ENCODE measurements at places on chromosomes 5 and 9.

DNA sequence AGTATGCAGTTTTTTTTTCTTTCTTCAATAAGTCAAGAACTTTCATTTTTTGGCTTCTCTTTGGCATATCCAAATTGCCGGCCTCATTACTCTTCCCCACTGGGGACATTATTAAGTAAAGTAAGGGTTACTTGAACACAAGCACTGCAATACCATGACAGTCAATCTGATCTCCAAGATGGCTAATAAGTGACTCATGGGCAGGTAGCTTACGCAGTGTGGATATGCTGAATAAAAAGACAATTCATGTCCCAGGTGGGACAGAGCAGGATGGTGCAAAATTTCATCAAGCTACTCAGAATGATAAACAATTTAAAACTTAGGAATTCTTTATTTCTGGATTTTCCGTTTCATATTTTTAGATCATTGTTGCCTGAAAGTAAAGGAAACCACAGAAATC is 671.8 kb downstream of the ACTL7B start:
- DNase-seq = no peak

GRCh38 chr5:100584069-100584468 is 48.9 kb downstream of the FAM174A start:
- DNase-seq = no peak

DNA sequence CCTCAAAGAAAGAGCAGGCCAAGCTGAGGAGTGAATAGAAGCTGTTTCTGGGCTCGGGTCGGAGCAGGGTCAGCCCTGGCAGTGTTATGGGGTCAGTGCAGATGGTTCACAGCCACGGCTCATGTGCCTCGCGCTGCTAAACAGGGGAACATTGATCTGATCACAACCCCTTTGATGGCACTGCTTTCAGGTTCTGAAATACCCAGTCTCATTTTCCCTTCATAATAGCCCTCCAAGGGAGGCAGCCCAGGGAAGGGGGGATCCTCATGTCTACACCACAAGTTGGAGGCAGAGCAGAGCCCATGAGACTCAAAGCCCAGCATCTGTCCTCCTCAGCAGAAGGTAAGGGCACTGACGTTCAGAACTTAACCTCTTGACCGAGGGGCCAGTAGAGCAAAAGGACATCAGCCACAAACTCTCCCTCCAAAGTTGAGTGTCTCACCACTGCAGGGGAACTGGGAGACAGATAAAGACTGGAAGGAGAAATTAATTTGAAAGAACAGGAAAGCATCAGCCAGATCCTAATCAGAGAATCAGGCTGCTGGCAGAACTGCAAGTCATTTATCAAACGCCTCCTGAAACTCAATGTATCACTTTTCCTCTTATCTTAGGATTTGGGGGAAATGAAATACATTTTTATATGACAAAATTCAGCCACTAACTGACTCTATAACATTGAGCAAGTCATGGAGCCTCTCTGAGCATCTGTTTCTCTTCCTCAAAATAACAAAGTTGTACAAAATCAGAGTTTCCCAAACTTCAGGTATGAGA is 110.6 kb downstream of the SH3TC2 start:
- DNase-seq = no peak

DNA sequence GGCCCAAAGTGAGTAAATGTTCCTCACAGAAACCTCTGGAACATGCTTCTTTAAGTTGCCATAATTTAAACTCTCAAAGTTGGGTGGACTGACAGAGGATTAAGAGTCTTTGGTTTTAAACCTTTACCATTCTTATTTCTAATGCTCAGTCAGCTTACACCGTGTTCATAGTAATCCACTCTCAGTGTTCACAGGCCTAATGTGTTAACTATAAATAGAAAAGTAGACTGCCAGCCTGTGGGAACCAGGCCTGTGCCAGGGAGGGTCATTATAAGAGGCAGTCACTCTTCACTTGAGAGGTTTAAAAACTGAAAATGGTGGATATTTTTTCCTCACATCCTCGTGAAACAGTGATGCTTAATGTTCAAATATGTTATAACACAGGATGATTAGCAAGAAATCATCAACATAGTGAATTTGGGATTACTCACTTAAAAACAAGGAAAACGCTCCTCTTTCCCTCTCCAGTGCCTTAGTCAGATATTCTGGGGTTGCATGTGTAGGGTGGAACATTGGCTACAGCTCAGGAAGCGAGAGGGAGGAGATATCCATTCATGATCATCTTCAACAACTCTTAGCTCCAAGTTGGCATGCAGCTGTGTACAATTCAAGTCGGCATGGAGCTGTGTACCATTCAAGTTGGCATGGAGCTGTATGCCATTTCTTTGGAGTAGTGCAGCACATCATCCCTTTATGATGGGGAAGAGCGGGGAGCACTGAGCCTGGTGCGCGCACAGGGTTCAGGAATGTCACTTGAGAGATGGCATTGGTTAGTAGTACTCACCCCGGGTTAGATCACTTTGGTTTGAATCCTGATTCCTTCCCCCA is 65.8 kb downstream of the KIAA1958 start:
- DNase-seq = no peak

- no peak for DNase-seq
Observed at GRCh38 chr5:75202935-75203334, 33.7 kb downstream of the ANKRD31 start.

- DNase-seq = no peak
Observed at GRCh38 chr5:174197929-174198328, 152.4 kb downstream of the NSG2 start.

- DNase-seq = no peak
Observed at GRCh38 chr5:132661231-132662003, 3.4 kb downstream of the IL13 start.

GRCh38 chr5:7146886-7147285 is 249.1 kb upstream of the ADCY2 start:
- no peak for DNase-seq

GRCh38 chr9:15349892-15350761 is 43.1 kb upstream of the TTC39B start:
- DNase-seq = no peak

GRCh38 chr9:132516911-132517310 is 65.5 kb upstream of the BARHL1 start:
- DNase-seq = no peak

DNA sequence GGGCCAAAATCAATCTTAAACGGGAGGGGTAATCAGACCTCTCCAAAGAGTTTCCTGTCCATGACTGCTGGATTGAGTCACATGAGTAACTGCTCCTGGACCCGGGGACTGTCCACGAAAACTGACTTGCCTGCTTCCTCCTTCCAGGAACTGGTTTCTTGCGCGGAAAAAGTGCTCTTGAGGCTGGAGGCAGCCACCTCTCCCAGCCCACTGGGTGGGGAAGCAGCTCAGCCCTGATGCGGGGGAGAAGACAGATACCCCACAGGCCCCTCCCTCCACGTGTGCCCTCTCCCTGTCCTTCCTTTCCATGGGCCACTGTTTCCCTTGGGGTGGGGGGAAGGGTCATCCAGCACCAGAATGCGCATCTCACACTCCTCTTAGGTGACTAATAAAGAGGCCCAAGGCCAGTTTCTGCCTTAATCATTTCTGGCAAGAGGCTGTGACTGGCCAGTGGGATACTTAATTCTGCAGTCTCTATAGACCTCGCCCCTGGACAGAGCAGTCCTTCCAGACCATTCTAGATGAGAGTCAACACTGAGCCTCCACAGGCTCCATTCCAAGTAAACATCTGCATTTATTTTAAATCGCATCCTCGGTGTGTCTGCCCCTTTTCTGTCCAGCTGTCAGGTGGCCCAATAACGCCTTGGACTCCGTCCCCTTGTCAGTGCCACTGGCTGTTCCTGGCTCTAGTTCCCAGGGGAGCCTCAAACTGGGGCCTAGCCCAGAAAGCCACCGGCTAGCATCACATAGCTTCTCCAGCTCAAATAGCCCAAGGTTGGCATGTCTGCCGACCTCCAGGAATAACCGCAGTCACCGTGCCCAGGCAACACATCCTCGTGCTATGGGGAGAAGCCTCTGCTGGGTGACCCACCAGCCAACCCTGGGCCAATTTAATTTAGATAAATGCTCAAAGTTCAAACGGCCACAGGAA is 12.0 kb downstream of the REXO4 start:
- DNase-seq = no peak

DNA sequence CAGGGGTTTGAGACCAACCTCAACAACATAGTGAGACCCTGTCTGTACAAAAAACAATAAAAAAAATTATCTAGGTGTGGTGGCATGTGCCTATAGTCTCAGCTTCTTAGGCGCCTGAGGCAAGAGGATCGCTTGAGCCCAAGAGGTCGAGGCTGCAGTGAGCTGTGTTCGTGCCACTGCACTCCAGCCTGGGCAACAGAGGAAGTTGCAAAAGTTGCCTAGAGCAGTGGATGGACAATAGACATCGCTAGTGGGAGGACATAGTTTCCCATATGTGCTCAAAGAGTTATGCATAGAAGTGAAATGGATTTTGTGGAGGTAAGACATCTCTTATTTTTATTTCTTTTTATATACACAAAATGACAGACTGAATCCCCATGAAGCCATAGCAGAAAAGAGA is 19.0 kb downstream of the HNRNPK start:
- no peak for DNase-seq

DNA sequence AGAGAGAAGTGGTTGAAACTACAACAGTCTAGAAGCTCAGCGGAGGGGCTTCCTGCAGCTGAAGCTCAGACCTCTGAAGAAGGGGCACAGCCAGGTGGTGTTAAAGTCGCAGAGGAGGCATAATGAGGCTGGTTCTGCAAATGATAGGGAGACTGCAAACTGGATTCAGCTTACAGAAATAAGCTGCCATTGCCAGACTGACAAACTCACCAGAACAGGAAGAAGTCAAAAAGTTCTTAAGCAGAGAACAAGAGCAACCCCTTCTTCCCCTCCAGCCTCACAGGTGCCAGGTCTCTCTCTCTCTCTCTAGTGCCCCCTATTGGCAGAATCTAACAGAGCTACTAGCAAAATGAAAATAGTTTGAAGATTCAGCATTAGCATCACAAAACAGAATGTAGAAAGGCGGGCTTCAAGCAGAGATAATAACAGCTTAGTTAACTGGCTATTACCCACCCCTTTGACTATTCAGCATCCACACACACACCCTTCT is 76.7 kb downstream of the GRAMD2B start:
- no peak for DNase-seq

- DNase-seq = no peak
Observed at GRCh38 chr5:144979516-144980264, 809.0 kb downstream of the KCTD16 start.

DNA sequence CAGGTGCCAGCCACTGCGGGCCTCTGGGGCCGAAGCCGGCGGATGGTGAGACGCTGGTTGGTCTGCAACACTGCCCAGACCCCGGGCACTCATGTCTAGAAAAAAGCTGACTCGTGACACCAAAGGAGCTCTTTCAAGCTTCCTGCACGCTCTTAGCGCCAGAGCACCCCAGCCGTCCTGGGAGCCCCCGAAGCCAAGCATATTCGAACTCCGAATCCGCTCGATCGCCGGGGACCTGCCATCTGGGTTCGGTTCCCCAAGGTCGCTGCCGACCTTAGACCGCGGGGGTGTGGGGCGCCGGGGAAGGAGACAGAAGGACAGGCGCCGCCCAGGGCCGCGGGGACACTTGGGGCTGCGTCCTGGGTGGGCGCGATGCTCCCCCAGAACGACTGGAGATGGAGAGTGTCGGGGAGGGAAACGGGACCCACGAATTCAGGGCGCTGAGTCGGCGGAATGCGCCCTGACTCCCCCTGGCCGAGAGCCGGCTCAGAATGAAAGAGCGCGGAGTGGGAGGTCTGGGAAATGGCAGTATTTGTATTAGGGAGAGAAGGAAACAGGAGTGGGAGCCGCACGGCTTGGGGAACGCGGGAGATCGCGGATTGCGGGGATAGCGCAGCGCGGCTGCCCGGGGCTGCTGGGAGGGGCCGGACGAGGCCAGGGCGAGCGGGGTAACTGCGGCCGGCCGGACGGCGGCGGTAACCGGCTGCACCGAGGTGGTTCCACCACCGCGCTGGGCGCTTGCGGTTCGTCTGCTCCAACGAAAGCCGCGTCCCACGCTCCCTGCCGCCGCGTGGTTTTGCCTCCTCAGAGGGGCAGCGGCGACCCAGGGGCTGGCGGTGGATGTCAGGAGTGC is 20.1 kb upstream of the MARCHF6 start:
- DNase-seq = no peak

DNA sequence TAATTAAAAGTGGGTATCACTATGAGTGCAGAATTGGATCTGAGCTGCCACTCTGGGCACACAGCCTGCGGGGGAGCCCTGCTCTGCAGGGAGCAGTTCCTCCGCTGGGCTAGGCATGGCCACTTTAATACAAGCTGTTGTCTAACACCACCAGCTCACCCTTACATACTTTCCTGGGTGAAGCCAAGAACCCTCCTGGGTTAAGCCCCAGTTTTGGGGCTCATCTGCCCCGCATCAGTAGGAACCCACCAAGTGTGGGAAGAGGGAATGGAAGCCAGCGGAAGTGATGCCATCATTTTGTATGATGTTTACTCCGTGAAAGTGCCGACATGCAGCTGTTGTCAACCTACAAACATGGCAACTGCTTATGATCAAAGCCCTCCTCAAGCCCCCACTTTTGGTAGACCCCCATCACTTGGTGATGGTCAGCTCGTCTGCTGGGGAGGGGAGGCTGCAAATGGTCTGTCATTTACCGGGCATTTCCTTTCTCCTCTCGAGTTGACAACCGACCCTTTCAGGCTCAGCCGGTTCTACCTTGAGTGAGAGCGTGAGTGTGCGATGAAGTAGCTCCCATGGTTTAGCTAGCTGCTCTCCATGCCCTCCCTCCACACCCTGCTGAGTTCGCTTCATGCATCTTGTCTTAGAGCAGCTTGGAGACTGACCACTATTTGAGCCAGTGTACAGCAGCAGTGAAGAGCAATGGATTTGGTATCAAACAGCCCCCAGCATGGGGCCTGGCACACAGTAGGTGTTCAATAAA is 95.3 kb upstream of the IER5L start:
- no peak for DNase-seq
